SK-N-SH (cell line): ENCODE measurements at places on chromosomes 2 and 18. TPM values are rescaled to one million over a fixed set of nuclear protein-coding genes. Genes with fewer than 3 reads are reported as not detected.

VAMP8 gene
- 0.72 and 1.3 TPM in 2 replicates for polyA plus RNA-seq

- H3K36me3 ChIP-seq, result no peaks in the 10 kb centered on the region
- DNase-seq, result no peak
- no peaks in the 10 kb centered on the region for H3K4me1 ChIP-seq
- H3K27ac ChIP-seq, result no peak overlapping the region
- H3K27me3 ChIP-seq, result no peaks in the 10 kb centered on the region; the same call in 1 of the 2 replicates
- no peak overlapping the region for H3K4me3 ChIP-seq
Observed at GRCh38 chr2:156852210-156852609, 405.3 kb upstream of the GALNT5 start.

GRCh38 chr2:207115715-207116364 is 49.9 kb downstream of the KLF7 start:
- no peaks in the 10 kb centered on the region for H3K27me3 ChIP-seq
- H3K4me3 ChIP-seq, result no peak overlapping the region
- peaks cover 44% of the 10 kb centered on the region for H3K36me3 ChIP-seq
- H3K27ac ChIP-seq, result no peak overlapping the region

DNA sequence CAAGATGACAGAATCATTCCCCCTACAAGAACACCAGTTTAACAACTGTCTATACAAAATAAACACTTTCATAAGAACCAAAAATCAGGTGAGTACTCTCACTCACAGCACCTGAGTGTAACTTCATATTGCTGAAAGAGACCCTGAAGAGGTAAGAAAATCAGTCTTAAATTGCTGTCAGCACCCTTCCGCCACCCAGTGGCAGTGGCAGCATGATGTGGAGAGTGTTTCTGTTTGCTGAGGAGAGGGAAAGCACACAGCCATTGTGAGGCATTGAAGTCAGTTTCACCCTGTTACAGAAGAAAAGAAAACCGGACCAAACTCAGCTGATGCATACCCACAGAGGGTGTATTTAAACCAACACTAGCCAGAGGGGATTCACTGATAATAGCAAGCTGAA is 1240.8 kb upstream of the CRIM1 start:
- H3K27me3 ChIP-seq, result no peaks in the 10 kb centered on the region
- H3K4me1 ChIP-seq, result no peaks in the 10 kb centered on the region
- H3K36me3 ChIP-seq, result no peaks in the 10 kb centered on the region
- DNase-seq, result no peak
- H3K4me3 ChIP-seq, result no peak overlapping the region

GRCh38 chr2:110771547-110772382 is 39.4 kb downstream of the ACOXL start:
- no peak overlapping the region for H3K4me3 ChIP-seq
- no peak for DNase-seq
- H3K27me3 ChIP-seq, result peaks cover 16% of the 10 kb centered on the region
- no peaks in the 10 kb centered on the region for H3K36me3 ChIP-seq
- H3K27ac ChIP-seq, result no peak overlapping the region
